ENCODE measurements at places on chromosomes 2 and 18.

DNA sequence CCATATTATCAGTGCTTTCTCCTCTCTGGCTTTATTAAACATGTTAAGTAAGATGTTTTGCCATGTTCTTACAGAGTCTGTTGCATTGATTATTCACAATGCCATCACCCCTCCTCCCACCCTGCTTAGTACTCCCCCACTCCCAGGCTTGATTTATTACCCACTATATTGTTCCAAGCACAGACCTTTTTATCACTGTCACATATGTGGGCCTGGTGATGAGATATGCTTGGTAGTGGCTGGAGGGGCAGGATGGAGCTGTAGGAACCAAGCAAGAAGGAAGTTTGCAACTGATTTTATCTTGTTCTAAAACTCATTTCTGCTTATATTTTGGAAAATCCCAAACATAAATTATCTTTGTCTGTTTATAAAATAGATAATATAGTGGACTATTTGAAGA is 748.2 kb upstream of the CELF4 start:
- DNase-seq = no peak

DNA sequence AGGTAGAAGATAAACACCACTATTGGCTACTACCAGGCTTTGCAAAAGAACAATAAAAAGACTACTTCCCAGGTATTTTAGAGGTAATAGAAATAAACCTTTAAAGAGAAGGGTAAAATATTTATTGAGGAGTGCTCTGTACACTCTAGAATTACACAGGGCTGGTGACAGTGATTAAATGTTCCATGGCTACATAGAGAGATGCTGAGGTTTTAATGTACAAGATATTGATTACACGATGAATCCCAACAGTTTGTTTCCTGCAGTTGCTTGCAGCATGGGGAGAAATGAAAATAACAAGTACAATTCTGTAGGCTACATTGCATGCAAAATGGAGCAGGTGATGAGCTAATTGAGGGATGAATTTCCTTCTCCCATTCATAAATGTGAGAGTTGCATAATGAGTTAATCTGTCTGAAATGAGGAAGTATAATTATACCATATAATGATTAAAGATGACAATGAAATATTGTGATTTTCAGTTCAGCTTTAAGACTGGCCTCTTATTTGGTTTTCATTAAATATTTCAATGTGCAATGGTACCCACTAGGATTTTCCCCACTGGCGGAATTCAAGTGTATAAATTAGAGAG is 266.1 kb downstream of the SOCS6 start:
- DNase-seq = no peak

DNA sequence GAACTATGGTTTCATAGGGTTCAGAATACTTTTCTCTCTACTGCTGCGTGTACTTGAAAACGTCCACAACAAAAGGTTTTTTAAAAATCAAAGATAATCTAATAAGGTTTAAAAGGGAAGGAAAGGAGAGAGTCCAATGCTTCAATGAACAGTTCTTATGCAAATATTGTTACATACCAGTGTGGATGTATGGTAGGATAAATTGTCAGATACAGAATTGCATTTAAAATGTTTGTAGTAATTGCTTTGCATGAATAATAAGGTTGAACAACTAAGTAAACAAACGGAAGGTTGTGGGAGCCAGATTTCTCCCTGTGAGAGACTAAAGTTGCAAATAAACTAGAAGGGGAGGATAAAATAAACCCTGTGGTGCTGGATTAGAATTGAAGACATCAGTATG is 53.8 kb upstream of the RBBP8 start:
- no peak for DNase-seq

DNA sequence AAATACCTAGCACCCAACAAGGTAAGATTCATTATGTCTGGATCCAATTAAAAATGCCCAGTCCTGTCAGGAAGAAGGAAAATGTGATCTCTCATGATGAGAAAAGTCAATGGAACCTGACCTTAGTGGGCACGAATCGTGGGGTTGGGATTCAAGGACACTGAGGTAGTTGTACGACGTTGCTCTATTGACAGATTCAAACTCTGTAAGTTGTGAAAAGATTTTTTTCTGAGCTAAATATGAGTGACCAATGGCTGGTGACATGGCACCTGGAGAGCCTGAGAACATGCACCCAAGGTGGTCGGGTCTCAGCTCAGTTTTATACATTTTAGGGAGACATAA is 148.2 kb downstream of the NDUFA10 start:
- DNase-seq = no peak

GRCh38 chr2:56478027-56478426 is 294.2 kb downstream of the CCDC85A start:
- DNase-seq = no peak

- peak; percentile 64 for DNase-seq
These were observed 59.7 kb upstream of the DNMT3A start for GRCh38 chr2:25401307-25402026.

- no peak for DNase-seq
These were observed 1269.2 kb downstream of the LRP1B start for GRCh38 chr2:140861666-140862065.

DNA sequence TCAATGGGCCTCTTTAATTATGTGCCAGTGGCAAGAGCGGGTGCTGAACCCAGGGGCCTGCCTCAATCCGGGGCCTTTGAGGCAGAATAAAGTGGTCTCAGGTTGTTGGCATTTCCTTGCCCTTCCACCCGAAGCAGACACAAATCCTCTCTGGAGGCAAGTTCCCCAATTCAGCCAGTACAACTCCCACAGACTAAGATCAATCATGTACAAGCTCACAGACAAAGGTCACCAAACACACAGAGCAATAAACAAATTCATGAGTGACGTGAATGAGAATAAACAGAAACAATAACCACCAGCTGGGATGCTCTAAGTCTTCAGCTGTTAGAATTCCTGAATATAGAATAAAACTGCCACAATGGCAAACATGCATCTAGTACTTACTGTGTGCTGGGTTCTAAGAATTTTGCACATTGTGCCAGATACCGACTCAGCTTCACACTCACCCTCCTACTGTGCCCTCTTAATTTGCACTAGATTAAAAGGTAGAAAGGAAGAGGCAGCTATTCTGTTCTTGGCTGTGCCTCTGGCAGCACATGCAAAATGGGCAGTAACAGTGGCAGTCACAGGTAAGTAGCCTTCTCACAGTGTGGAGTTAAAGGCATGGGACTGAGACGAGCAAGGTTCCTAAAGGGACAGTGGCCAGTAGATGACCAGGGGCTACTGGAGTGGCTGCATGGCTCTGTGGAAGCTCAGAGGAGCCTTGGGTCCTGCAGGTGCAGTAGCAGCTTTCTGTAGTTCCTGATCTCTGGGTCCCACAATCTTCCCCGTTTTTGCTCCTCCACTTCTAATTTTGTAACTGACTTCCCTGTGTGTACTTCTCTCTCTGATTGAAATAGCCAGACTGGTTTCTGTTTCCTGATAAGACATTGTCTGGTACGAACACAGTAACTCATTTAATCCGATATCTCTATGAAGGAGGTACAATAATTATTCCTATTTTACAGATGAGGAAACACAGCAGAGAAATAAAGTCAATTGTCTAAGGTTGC is 34.6 kb upstream of the IL1B start:
- no peak for DNase-seq

GRCh38 chr2:214724741-214725140 is 84.7 kb downstream of the BARD1 start:
- no peak for DNase-seq

- no peak for DNase-seq
These were observed 13.5 kb upstream of the CUL3 start for GRCh38 chr2:224598678-224599077.

DNA sequence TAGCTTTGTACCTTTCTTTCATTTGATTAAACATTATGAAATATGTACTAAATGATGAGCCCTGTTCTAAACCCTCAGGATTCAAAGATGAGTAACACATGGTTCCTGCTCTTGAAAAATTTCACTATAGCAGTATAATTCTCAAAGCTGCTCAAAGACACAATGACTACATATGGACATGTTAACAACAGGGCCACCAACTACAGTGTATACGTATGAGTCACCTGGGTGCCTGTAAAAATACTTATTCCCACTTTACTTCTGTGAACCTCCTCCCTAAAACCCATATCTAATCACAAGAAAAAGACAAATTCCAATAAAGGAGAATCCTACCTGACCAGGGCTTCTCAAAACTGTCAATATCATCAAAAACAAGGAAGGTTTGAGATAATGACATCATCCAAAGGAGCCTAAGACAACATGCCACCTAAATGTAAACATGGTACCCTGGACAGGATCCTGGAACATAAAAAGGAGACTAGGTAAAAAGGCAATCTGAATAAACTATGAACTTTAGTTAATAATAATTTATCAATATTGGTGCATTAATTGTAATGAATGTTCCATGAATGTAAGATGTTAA is 84.7 kb downstream of the FAM161A start:
- DNase-seq = no peak

DNA sequence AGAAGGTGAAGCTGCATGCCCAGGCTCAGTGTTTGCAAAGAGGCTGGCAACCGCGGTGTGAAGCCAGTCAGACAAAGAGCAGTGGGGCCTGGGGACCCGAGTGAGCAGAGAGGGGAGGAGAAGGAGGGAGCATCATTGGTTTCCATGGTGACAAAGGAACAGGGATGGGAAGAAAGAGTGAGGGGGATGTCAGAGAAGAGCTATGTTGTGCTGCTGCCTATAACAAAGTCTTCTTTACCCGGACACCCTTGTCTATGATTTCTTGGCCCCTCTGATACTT is 14.5 kb downstream of the TMEM247 start:
- no peak for DNase-seq

GRCh38 chr18:12621742-12622306 is 36.1 kb downstream of the SPIRE1 start:
- DNase-seq = no peak

DNA sequence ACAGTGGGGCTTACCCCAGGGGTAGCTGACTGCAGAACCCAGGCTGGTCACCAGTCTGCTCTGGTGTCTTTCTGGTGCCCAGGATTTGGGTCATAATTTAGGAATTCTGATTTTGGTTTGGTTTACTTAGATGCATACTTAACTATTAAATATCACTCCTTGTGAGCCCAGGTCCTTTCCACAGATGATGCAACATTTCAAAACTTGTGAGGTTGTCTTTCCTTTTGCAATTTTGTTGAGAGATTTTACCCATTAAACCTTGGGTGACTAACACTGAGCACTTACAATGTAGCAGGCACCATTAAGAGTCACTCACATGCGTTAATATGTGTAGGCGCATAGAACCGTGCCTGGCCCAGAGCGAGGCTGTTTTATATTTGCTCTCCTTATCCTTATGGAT is 61.8 kb upstream of the RPL31 start:
- DNase-seq = no peak

DNA sequence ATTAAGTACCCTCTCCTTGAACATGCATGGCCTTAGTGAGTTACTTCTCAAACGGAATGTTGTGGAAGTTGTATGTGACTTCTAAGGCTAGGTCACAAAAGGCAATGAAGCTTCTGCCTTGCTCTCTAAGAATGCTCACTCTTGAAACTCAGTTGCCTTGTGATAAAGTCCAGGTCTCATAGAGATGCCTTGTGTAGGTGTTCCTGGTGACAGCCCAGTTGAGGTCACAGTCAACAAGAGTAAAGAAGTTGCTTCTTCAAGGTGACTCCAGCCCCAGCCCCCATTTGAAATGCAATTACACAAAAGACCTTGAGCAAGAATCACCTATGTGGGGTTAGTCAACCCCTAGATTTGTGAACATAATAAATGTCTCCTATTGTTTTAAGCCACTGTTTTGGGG is 35.6 kb downstream of the PTPN2 start:
- no peak for DNase-seq

- no peak for DNase-seq
These were observed 20.5 kb upstream of the NYAP2 start for GRCh38 chr2:225378984-225379383.

DNA sequence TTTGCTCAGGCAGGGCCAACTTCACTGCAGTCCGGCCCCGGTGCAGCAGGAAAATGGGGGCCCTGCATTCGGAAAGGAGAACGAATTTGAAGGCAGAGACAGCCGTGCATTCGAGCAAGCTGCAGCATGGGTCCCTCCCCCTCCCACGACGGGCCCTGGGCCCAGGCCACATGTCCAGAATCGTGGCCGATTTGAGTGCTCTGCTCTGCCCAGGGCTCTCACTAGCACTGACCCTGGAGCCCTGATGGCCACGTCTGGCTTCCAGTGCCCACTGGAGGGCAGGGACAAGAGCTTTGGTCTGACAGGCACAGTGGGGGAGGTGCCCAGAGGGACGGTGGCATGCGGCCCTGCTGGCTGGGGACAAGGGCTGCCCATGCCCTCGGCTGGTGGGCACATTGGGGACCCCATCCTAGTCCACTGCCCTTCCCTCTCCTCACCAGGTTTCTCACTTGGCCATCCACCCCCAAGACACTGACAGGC is 14.4 kb upstream of the KLHL30 start:
- no peak for DNase-seq

DNA sequence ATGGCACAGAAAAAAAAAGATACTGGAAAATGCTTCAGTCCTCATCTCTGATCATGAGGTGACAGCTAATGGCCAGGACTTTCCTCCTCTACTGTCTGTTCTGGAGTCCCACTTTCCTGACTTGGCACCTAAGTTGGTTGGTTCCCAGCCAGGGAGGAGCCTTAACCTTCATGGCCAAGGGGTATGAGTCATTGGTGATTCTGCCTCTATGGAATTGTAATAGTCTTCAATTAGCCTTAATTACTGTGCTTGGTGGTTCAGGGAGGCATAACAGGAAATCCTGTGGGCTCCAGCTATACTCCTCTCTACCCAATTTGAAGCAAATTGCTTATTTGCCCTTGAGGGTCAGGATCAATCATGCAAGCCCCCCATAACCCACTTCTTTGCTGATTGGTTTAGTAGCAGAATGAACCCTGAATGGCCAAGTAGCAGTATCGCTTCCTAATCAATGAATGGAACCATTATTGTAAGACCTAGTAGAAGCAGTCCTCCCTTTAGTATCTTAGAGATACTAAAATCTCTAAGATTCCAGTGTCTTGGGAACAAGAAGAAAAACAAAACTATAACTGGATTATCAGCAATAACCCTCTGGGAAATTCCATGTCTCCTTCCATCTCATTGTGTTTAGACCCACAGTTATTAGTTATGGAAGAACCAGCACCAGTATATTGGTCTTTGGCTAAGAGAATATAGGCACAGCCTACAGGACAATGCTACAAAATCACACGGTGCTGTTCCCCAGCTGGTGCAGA is 109.0 kb downstream of the COL6A3 start:
- no peak for DNase-seq

GRCh38 chr2:2269989-2270562 is 61.0 kb downstream of the MYT1L start:
- DNase-seq = no peak

Data from NCI-H774 (cell line).